ENCODE measurements at places on chromosomes 5 and 9. TPM values are rescaled to one million over a fixed set of nuclear protein-coding genes. Genes with fewer than 3 reads are reported as not detected.

The PCDHGA5 gene
- 0.06 TPM for total RNA-seq

The LCN9 gene
- not detected for total RNA-seq

The S100Z gene
- total RNA-seq = not detected

GRCh38 chr9:20205821-20206220 is 416.5 kb downstream of the MLLT3 start:
- no peak for DNase-seq

- no peak for DNase-seq
These were observed 52.2 kb downstream of the SLC36A1 start for GRCh38 chr5:151499501-151500035.

GRCh38 chr5:6135977-6136376 is 242.4 kb downstream of the MED10 start:
- DNase-seq = no peak

GRCh38 chr9:106860721-106861639 is 2.0 kb upstream of the ZNF462 start:
- no peak for DNase-seq

DNA sequence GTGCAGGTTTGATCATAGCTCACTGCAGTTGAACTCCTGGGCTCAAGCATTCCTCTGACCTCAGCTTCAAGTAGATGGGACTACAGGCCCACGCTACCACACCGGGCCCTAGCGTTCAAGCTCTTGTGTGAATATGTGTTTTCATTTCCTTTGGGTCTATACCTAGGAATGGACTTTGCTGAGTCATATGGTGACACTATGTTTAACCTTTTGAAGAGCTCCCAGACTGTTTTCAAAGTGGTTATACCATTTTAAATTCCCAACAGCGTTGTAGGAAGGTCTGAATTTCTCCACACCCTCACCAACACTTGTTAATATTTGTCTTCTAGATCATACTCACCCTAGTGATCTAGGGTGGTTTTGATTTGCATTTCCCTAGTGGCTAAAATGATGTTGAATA is 33.5 kb downstream of the FAF2 start:
- no peak for DNase-seq

- no peak for DNase-seq
These were observed 132.1 kb downstream of the GLIS3 start for GRCh38 chr9:4167728-4168127.

- no peak for DNase-seq
These were observed 848.8 kb upstream of the ACO1 start for GRCh38 chr9:31535651-31536050.
